ENCODE measurements at places on chromosomes 7 and 10. TPM values are rescaled to one million over a fixed set of nuclear protein-coding genes. Genes with fewer than 3 reads are reported as not detected.

DBNL gene
- 164 TPM for polyA plus RNA-seq

PRF1 gene
- 0.88 TPM for polyA plus RNA-seq

LOXL4 gene
- 0.08 TPM for polyA plus RNA-seq

RBP3 gene
- not detected for polyA plus RNA-seq

DNA sequence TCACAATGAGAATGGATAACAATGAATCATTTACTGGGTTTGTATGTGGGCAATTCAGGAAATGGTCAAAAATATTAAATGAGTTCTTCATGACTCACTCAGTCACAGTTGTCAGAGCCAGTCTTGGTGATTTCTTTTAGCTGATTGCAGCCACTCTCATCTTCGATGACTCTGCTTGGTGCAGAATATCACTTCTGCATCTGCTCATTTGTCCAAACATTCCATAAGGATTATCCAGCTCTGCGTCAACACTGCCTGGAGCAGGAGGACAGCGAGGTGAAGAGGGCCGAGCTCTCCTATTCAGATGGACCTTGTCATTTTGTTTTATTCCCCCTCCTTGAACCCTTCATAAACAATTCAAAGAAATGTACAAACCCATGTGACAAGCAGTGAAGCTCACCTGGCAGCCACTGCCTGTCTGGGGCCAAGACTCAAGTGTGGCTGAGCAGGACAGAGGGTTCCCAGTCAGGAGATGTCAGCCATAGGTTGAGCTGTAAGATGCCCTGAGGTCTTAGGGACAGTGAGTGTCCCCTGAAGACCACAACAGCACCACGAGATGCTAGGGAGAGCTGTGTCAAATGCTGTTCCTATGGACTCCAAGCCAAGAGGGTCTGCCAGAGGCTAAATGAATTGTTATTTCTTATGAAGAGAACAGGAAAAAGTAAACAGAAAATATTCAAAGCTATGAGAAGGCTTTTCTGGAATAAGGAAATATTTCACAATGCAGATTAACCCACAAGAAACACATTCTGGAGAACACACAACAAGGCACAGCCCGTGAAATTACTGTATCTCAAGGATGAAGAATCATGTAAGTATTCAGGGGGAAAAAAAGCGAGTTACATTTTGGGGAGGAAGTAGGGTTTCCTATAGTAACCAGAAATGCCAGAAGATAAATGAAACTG is 33.1 kb upstream of the EGFR start:
- H3K36me3 ChIP-seq, result no peaks in the 10 kb centered on the region
- no peaks in the 10 kb centered on the region for H3K27me3 ChIP-seq
- no peak overlapping the region for H3K4me3 ChIP-seq
- H3K27ac ChIP-seq, result no peak overlapping the region

GRCh38 chr10:132417257-132417910 is 20.4 kb downstream of the PWWP2B start:
- H3K36me3 ChIP-seq, result no peaks in the 10 kb centered on the region
- no peak overlapping the region for H3K27ac ChIP-seq
- H3K4me1 ChIP-seq, result peaks cover 19% of the 10 kb centered on the region
- H3K27me3 ChIP-seq, result no peaks in the 10 kb centered on the region
- no peak for DNase-seq

CALML5 gene
- not detected for polyA plus RNA-seq

FAM237B gene
- not detected for polyA plus RNA-seq

CDH23 gene
- 0.12 TPM for polyA plus RNA-seq

GRCh38 chr7:4269086-4269485 is 413.0 kb upstream of the FOXK1 start:
- H3K4me1 ChIP-seq, result no peaks in the 10 kb centered on the region
- no peak overlapping the region for H3K4me3 ChIP-seq
- H3K27ac ChIP-seq, result no peak overlapping the region
- DNase-seq, result no peak

DNA sequence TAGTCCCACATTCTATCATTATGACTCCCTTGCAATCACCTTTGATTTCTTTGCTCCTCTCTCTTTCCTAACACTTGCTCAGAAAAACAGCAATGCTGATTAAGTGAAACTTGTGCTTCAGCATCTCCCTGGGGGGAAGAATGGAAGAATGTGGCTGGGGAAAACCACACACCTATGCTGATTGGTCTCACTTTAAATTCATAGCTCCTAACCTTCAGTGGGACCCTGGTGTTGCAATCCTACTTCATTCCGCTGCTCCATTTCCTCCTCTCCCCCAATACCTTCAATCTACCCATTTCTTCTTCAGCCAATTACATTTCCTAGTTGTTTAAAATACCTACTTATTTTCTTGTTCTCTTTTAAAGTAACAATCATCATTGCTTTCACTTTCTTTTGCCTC is 1166.7 kb upstream of the C7orf33 start:
- H3K36me3 ChIP-seq, result no peaks in the 10 kb centered on the region
- no peak overlapping the region for H3K4me3 ChIP-seq
- H3K27me3 ChIP-seq, result no peaks in the 10 kb centered on the region
- no peak for DNase-seq

DNA sequence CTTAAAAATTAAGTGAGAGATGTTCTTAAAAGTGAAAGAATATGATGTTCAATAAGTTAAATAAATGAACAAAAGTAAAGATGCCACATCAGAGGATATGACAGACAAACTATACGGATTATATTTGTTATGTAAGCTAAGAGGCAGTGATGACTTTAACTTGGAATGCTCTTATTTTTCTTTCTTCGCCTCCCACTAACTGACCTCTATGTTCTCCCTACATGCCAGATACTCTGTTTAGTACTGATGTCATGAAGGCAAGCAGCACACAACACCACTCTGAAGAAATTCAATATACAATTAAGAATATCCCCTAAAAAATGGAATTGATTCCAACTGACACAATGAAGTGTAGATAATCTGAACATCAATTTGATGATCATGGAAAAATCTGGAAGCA is 223.4 kb downstream of the DOCK4 start:
- DNase-seq, result no peak
- no peaks in the 10 kb centered on the region for H3K27me3 ChIP-seq
- no peak overlapping the region for H3K4me3 ChIP-seq

DNA sequence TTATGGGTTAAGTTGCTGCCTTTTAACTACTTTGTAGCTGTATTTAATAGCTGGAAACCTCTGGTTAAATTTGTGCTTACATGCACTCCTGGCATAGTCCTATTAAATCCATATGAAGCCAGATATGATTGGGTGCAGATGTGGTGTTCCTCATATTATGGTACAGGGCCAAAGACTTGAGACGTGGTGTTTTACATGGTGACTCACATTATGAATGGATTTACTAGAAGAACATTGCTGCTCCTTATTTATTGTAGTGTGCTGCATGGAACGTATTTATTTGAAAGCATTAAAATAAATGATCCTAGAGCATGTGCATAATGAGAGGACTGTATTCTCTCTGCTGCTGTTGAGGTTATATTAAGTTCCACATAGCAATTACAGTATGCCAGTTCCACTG is 224.1 kb downstream of the SLC25A13 start:
- no peak overlapping the region for H3K27ac ChIP-seq
- no peaks in the 10 kb centered on the region for H3K36me3 ChIP-seq
- no peak for DNase-seq
- no peaks in the 10 kb centered on the region for H3K4me1 ChIP-seq
- no peak overlapping the region for H3K4me3 ChIP-seq

SLC26A3 gene
- not detected for polyA plus RNA-seq

GRCh38 chr7:8105449-8106095 is 137.0 kb downstream of the GLCCI1 start:
- no peaks in the 10 kb centered on the region for H3K4me1 ChIP-seq
- no peaks in the 10 kb centered on the region for H3K36me3 ChIP-seq
- no peak overlapping the region for H3K4me3 ChIP-seq

GRCh38 chr7:73812996-73813395 is 17.8 kb upstream of the CLDN4 start:
- H3K27ac ChIP-seq, result no peak overlapping the region
- no peaks in the 10 kb centered on the region for H3K36me3 ChIP-seq
- no peak for DNase-seq
- H3K4me1 ChIP-seq, result no peaks in the 10 kb centered on the region
- H3K4me3 ChIP-seq, result no peak overlapping the region
- no peaks in the 10 kb centered on the region for H3K27me3 ChIP-seq

DNA sequence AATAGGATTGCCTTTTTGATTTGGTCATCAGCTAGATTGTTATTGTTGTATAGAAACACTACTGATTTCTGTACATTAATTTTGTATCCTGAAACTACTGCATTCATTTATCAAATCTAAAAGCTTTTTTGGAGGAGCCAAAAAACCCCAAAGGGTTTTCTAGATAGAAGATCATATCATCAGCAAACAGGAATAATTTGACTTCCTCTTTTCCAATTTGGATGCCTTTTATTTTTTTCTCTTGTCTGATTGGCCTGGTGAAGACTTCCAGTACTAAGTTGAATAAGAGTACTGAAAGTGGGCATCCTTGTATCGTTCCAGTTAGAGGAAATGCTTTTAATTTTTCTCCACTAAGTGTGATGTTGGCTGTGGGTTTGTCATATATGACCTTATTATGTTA is 10.6 kb upstream of the ENTPD7 start:
- H3K36me3 ChIP-seq, result no peaks in the 10 kb centered on the region
- no peaks in the 10 kb centered on the region for H3K4me1 ChIP-seq
- H3K4me3 ChIP-seq, result no peak overlapping the region
- no peak overlapping the region for H3K27ac ChIP-seq
- no peak for DNase-seq
- no peaks in the 10 kb centered on the region for H3K27me3 ChIP-seq

TRPV5 gene
- not detected for polyA plus RNA-seq

DNA sequence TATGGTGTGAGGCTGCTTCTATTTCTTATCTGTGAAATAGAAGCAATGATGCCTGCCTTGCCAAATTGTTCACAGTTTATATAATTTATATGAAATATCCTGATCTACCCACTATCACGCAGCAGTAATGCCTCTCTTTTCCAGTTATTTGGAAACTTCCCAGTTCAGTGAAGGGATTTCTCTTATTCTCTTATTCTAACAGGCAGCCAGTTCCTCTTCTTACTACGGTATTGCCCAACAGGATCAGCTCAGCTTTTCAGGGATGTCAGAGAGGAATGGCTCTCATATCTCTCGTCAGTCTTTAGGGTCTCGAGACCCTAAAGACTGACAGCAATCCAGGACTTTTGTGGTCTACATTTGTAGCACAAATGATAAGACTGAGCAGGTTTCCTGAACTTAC is 215.6 kb downstream of the CREB5 start:
- H3K36me3 ChIP-seq, result no peaks in the 10 kb centered on the region
- no peak overlapping the region for H3K4me3 ChIP-seq
- DNase-seq, result no peak
- H3K27ac ChIP-seq, result no peak overlapping the region
- H3K27me3 ChIP-seq, result no peaks in the 10 kb centered on the region

DNA sequence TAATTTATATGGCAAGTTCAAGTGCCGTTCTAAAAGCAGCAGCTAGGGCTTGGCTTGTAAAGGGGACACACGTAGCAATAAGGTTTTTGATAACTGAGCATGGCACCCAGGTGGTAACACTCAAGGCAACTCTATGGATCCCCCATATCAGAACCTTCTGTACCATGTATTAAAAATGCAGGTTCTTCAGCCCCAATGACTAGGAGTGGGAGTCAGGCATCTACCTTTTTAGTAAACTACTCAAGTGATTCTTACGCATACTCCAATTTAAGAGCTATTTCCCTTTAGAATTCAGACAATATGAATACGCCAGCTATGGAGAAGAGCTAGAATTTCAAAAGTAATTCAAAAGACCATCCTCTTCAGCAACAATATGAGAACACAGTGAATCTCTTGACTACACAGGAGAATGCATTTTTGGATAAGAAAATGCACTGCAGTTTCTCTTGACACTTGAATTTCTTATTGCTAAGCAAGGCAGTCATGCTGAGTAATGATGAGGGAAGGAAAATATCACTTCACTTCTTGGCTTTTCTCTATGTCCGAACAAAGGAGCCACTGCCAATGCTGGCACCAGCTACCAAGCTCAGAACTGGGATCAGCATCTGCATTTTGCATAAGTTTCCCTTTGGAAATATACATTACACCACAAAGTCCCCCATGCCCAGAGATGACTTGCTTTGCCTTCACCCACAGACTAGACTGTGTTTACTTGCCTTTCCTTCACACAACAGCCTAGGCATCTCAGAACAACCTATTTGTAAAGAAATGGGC is 53.5 kb downstream of the ABLIM1 start:
- no peaks in the 10 kb centered on the region for H3K36me3 ChIP-seq
- H3K27me3 ChIP-seq, result no peaks in the 10 kb centered on the region
- DNase-seq, result no peak
- H3K4me3 ChIP-seq, result no peak overlapping the region
- H3K27ac ChIP-seq, result no peak overlapping the region

GRCh38 chr10:51479711-51480110 is 219.7 kb downstream of the CSTF2T start:
- no peaks in the 10 kb centered on the region for H3K36me3 ChIP-seq
- no peak overlapping the region for H3K27ac ChIP-seq
- H3K4me3 ChIP-seq, result no peak overlapping the region
- H3K4me1 ChIP-seq, result no peaks in the 10 kb centered on the region
- no peaks in the 10 kb centered on the region for H3K27me3 ChIP-seq
- no peak for DNase-seq

RBP4 gene
- not detected for polyA plus RNA-seq

GRCh38 chr7:20916311-20916710 is 129.6 kb upstream of the SP8 start:
- no peak overlapping the region for H3K4me3 ChIP-seq
- H3K27me3 ChIP-seq, result no peaks in the 10 kb centered on the region
- no peaks in the 10 kb centered on the region for H3K36me3 ChIP-seq
- no peaks in the 10 kb centered on the region for H3K4me1 ChIP-seq
- DNase-seq, result no peak
- H3K27ac ChIP-seq, result no peak overlapping the region

GRCh38 chr7:77940647-77941046 is 142.1 kb downstream of the PHTF2 start:
- no peaks in the 10 kb centered on the region for H3K4me1 ChIP-seq
- no peak overlapping the region for H3K27ac ChIP-seq
- no peak overlapping the region for H3K4me3 ChIP-seq

DNA sequence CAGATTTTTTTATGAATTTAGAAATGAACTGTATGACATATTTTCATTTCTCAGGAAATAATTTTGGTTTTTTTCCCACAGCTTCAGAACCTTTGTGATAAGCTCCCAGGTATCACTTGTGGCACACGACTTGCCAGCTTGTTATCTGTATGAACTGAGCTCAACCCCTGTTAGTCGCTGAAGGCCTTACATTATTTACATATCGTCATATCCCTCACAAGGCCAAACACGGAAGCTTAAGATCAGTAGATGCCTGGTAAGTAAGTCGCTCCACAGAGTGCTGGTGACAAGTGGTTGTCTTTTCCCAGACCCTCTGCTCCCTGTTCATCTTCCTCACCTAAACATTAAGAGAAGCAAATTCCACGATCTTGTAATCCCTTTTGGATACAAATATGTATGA is 55.2 kb downstream of the RAPGEF5 start:
- no peaks in the 10 kb centered on the region for H3K27me3 ChIP-seq
- no peak overlapping the region for H3K27ac ChIP-seq
- no peak overlapping the region for H3K4me3 ChIP-seq
- no peaks in the 10 kb centered on the region for H3K36me3 ChIP-seq

MUC3A gene
- polyA plus RNA-seq, result not detected

DNA sequence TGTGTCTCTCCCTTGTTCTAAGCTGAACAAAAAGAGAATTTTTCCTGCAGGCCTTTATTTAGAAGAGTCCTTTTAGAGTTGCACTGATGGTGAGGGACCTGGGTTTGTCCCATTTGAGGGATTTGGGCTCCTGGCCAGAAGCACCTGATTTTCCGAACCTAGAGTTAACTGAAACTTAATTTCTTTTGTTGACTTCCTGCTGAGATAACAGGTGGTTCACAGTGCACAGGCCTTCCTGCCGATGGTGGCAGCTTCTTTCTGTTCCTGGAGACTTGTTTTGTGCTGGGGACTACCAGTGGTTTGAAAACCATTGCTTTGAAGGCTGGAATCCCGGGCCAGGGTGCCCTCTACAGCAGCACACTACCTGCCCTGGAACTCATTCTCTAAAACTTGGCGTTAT is 99.2 kb downstream of the SUGCT start:
- H3K27me3 ChIP-seq, result no peaks in the 10 kb centered on the region
- H3K36me3 ChIP-seq, result no peaks in the 10 kb centered on the region
- no peak for DNase-seq
- no peak overlapping the region for H3K27ac ChIP-seq
- no peaks in the 10 kb centered on the region for H3K4me1 ChIP-seq
